DMS79 treated with DMSO at 0.1 percent for 48 hours (cell line): ENCODE measurements at places on chromosomes 6 and 20.

DNA sequence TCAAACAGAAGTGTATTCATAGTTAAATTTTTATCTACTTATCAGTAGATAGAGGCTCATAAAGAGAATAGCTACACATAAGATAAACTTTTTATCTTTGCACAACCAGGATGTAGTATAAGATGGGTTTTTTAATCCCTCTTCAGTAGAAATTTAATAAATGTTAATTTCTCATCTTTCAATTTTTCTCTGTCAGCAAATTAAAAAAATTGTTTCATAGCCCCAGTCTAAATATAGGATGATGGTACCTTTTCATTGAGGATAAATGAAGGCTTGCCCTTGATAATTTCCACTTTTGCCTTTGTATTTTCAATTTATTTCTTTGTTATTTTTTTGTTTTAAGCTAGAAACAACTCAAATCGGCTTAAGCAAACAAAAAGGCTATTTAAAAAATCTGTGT lies 251.2 kb upstream of the NOX3 start:
- DNase-seq: no peak

DNA sequence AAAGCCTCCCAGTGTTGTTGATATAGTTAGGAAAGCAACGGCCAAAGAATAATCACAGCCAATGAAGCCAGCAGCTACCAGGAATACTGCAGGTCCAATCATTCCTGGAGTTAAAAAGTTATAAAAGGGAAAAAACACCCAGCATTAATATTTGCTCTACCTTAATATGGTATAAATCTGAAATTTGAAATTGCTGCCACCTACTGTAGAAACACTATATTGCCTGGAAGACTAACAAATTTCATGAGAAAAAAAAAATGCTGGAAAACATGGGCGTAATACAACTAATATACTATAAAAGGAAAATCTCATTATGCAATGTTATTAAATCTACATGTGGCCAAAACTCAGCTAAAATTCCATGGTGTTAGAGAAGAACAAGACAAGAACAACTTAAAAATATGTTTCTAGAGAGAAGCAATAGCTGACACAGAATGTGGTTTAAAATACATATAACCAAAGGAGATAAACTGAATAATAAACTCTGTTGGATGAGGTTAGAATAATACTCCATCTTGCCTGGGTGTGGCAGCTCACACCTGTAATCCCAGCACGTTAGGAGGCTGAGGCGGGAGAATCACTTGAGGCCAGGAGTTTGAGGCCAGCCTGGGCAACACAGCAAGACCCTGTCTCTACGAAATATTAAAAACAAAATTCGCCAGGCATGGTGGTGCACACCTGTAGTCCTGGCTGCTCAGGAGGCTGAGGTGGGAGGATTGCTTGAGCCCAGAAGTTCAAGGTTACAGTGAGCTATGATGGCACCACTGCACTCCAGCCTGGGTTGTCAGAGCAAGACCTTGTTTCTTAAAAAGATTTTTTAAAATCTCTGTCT lies 43.1 kb downstream of the SLC17A5 start:
- DNase-seq: peak; percentile 35

DNA sequence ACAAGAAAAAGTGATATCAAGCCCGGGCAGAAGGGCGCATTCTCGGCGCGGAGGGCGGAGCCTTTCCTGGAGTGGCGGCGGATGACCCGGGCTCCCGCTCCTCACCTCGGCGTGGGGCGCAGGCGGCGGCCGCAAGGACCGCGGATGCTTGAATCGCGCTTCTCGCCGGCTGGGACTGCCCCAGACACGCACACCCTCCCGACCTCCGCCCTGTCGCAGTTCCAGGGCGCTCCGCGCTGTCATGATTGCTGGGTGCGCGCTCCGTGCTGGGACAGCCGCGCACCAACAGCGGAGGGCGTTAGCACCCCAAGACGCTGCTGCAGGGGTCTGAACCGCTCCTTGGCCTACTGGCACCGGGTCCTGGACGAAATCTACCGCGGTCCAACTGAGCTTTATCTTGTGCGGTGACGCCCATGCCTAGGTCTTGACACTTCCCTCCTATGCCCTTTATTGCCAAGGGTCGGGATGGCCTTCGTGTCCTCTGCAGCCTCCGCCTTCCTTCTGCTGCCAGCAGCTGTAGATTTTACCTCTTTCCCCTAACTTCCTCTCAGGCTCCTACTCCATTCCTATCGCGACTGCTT lies 43.3 kb downstream of the IRAK1BP1 start:
- no peak for DNase-seq

GRCh38 chr20:43917380-43917779 lies 2.7 kb downstream of the TOX2 start:
- DNase-seq: peak; percentile 7

GRCh38 chr6:34143884-34144580 lies 1.9 kb downstream of the GRM4 start:
- peak; percentile 71 for DNase-seq
